NCI-H446 treated with DMSO at 0.1 percent for 48 hours (cell line): ENCODE measurements at places on chromosomes 3 and 15.

- DNase-seq = no peak
These were observed 264.7 kb upstream of the KCNH8 start for GRCh38 chr3:18883571-18883970.

DNA sequence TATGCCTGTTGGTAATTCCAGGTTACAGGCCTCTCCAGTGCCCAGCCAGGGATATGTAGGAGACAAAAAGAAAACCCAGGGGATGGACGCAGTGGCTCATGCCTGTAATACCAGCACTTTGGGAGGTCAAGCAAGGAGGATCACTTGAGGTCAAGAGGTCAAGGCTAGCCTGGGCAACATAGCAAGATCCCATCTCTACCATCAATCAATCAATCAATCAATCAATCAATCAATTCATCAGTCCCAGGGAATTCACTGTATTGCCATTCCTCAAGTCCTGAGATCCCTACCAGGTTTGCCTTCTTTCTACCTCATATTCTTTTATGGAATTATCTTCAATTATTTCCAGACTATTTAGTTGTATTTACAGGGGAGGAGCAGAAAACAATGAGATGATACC lies 82.2 kb downstream of the DHX30 start:
- DNase-seq = no peak

- no peak for DNase-seq
These were observed 50.0 kb upstream of the GSK3B start for GRCh38 chr3:120144267-120144666.

- peak; percentile 81 for DNase-seq
These were observed 79.9 kb downstream of the GTPBP8 start for GRCh38 chr3:113070681-113071113.

DNA sequence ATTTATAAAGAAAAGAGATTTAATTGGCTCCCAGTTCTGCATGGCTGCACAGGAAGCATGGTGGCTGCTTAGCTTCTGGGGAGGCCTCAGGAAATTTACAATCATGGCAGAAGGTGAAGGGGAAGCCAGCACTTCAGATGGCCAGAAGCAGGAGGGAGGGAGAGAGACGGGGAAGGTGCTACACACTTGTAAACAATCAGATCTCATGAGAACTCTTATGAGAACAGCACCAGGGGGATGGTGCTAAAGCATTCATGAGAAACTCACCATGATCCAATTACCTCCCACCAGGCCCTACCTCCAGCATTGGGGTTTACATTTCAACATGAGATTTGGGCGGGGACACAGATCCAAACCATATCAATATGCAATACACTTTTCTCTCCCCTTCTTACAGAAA lies 73.7 kb downstream of the ECT2 start:
- no peak for DNase-seq

GRCh38 chr15:100311833-100312476 lies 29.8 kb downstream of the ADAMTS17 start:
- DNase-seq = no peak

GRCh38 chr3:128353991-128354687 lies 112.6 kb downstream of the DNAJB8 start:
- DNase-seq = no peak

DNA sequence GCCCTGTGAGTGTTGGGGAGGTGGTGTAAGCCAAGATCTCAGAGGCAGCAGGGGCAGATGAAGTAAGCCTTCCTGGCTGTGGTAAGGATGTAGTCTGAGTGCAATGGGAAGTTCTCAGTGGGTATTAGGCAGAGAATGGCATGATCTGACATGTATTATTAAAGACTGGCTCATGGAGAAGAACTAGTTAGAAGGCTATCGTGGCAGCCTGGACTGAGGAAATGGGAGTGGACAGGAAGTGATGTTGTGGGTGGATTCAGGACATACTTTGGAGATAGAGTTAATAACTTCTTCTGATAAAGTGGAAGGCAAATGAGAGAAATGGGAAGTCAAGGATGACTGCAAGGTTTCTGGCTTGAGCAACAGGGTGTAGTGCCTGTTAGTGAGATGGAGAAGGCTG lies 250.9 kb upstream of the CFAP20DC start:
- DNase-seq = no peak

GRCh38 chr3:154137036-154137435 lies 15.8 kb downstream of the ARHGEF26 start:
- DNase-seq = no peak

DNA sequence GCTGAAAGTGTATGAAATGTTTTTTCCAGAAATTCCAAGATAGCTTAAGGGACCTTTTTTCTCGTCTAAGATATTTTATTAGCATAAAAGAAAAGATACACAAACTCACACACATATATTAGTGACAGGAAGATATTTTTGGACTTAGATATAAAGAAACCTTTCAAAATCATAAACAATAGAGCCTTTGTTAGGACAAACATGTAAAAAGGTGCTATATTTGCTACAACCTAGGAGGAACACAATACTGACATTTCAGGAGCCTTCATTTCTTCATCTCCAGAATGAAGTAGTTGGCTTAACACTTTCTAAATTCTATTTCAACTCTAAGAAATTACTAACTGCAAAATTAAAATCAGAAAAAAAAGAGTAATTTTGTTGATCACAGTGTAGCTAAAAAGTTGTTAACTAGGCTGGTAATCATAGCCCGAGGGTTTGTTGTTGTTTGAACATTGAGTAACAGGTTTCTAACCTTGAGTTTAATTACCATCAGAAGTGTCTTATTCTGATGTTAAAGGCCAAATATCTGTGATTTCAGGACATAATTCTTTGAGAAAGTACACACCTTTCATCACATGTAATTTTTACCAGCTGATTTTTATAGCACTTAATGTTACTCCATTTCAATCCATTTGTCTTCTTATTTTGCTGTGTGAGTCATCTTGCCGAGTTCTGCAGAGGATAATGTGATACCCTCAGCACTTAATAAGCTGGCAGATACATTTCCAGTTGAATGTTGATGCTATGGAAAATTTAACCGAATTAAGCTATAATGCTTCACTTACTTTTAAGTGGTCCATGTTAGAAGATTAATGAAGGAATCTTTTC lies 97.3 kb downstream of the MBNL1 start:
- peak; percentile 68 for DNase-seq

DNA sequence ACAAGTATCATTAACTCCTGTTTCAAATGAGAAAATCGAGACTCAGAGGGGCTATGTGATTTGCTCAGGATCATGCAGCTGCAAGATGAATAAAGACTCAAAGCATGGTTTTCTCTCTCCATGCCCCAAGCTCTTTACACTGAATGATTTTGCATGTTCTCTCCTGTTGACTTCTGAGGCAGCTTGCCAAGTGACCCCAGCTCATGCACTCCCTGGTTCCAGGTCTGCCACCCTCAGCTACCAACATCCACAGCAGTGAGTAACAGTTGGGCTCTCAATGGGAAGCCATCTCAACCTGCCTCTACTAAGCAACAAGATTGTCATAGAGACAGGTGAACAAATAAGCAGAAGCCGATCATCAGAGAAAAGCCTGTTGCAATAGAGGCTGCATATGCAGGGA lies 116.9 kb upstream of the GADL1 start:
- DNase-seq = no peak

- no peak for DNase-seq
These were observed 780.8 kb upstream of the GOLIM4 start for GRCh38 chr3:168876346-168877035.

DNA sequence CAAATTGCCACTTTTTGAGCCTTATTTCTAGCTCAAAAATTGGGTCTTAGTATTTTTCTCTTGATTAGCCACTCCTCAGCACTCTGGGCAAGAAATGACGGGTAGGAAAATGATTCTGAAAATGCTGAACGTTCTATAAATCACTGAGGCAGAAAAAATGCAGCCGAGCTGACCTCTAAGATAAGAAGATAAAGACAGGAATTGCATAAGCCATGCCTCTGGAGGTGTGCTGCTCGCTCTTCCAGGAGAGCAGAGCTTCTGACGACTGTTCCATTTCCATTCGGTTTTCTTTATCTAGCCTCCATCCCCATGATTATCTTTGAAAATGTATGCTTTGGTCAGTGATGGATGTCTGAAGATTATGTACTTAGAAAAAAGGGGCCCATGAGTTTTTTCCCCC lies 558.8 kb upstream of the ADAMTS9 start:
- no peak for DNase-seq

DNA sequence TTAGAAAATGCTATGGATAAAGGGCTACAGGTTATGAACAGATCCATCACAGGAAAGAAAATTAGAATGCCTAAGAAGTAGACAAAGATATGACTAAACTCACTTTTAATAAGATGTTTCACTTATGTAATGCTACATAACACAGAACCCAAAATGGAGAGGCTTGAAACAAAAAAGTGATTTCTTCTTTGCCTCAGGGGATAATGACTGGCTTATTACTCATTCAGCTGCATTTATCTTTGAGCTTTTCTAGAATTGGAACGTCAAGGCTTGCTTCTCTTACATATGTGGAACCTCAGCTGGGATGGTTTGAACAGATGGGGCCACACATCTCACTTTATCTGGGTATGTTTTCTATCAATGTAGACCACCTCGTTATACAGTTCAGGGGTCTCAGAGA lies 120.6 kb upstream of the EPHA3 start:
- no peak for DNase-seq
